Activated CD4-positive, alpha-beta T cell treated with anti-CD3 and anti-CD28 coated beads, Interleukin-2, amount 50 U/mL, for 16 hours (primary cell): ENCODE measurements at places on chromosomes 16 and 17.
A peak's percentile ranks its signal among the peaks of the same experiment; 100 is the strongest.

DNA sequence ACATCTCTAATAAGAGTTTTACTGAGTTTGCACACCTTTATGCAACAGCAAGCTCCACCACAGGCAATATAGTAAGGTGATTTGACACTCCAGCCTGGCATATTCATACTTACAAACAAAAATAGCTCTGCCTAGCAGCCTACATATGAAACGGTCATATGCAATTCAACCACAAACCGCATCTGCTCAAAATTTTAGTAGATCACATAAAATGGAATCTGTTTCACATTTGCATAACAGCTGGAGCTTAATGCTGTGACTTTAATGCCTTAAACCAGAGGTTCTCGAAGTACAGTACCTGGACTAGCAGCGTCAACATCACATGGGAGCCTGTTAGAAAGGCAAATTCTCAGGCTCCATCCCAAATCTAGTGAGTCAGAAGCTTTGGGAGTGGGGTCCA is 578.4 kb downstream of the CDH11 start:
- no peak for DNase-seq

- no peak for DNase-seq
Observed at GRCh38 chr17:70098030-70098429, 23.0 kb downstream of the KCNJ16 start.

GRCh38 chr16:515175-515938 is 12.2 kb upstream of the CAPN15 start:
- no peak for DNase-seq

DNA sequence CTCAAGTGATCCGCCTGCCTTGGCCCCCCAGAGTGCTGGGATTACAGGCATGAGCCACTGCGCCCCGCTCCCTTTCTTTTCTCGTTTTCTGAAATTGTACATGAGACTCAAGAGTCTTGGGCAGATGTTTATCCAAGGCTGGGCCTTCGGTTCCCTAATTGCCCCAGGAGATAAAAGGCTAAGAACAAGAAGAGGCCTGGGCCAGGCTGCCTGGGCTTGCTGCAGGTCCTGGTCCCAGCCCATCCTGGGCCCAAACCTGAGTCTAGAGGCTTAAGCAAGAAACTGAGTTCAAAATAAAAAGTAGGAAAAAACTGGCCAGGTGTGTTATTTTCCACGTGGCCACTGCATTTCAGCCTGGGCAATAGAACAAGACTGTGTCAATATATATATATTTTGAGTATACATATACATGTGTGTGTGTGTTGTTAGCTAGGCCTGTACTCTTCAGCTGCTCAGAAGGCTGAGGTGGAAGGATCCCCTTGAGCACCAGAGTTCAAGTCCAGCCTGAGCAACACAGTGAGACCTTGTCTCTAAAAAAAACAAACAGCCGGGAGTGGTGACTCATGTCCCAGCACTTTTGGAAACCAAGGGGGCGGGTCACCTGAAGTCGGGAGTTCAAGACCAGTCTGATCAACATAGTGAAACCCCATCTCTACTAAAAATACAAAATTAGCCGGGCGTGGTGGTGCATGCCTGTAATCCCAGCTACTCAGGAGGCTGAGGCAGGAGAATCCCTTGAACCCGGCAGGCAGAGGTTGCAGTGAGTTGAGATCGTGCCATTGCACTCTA is 6.8 kb upstream of the CLUH start:
- DNase-seq = peak; percentile 17

DNA sequence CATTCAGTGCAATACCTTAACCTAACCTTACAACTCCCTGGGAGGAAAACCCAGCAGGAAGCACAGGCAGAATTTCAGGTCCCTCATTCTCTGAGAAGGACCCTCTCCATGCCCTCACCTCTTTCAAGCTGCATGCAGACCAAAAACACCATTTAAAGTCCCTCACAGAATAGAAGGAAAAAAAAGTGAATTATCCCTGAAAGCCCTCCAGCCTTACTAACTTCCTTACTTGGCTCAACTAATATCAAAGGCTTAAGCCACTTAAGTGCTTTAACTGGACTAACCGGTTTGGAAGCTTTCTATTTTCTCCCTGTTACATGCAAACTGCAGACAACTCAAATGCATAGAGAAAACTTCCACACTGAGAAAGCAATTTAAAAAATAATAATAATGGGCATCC is 60.5 kb downstream of the ADAMTS18 start:
- DNase-seq = no peak
